ENCODE measurements at places on chromosomes 5 and 9. TPM values are rescaled to one million over a fixed set of nuclear protein-coding genes. Genes with fewer than 3 reads are reported as not detected.

GLDC gene
- total RNA-seq, result 14.7 TPM

MCC gene
- 0.26 TPM for total RNA-seq

OCLN gene
- 12.4 TPM for total RNA-seq

KCNT1 gene
- total RNA-seq, result not detected

BARX1 gene
- 10.8 TPM for total RNA-seq

SLC4A9 gene
- not detected for total RNA-seq

TPPP gene
- 5.3 TPM for total RNA-seq

GAS1 gene
- 0.05 TPM for total RNA-seq

C9orf153 gene
- not detected for total RNA-seq

CNTFR gene
- 0.20 TPM for total RNA-seq

ST8SIA4 gene
- total RNA-seq, result 0.74 TPM

NOTCH1 gene
- 9.7 TPM for total RNA-seq

LRRC70 gene
- 0.14 TPM for total RNA-seq
